ENCODE measurements at places on chromosomes 3 and 15.

DNA sequence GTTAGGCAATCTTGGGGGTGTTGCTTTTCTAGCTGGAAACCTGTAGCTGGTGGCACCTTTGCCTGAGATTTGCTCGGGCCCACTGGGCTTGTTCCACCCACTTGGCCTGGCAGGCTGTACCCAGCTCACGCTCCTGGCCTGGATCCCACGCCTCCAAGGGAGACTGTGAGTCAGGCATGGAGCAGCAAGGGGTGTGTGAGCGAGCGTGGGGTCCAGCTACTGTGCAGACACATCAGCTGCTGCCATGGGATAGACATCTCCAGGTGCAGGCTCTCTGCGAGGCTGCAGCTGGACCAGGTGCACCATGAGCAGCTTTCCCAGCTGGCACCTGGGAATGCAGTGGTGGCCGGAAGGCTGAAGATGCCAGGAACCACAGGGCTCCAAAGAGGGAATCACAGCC, 36.0 kb downstream of the NR1D2 start:
- DNase-seq, result no peak

DNA sequence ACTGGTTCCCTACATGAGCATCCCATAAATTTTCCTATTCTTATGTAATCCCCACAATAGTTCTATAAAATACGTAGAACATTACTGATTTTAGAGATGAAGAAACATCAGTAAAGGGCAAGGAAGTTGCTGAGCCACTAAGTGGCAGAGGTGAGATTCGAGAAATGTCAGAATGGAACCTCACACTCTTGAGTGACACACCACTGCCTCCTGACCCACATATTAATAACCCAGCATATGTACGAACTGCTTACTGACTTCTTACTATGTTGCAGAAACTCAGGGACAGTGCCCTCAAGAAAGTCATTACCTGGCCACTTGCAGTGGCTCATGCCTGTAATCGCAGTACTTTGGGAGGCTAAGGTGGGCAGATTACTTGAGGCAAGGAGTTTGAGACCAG, 1022.4 kb downstream of the FHIT start:
- no peak for DNase-seq

GRCh38 chr3:116440196-116440595, 5.1 kb downstream of the LSAMP start:
- DNase-seq, result no peak

DNA sequence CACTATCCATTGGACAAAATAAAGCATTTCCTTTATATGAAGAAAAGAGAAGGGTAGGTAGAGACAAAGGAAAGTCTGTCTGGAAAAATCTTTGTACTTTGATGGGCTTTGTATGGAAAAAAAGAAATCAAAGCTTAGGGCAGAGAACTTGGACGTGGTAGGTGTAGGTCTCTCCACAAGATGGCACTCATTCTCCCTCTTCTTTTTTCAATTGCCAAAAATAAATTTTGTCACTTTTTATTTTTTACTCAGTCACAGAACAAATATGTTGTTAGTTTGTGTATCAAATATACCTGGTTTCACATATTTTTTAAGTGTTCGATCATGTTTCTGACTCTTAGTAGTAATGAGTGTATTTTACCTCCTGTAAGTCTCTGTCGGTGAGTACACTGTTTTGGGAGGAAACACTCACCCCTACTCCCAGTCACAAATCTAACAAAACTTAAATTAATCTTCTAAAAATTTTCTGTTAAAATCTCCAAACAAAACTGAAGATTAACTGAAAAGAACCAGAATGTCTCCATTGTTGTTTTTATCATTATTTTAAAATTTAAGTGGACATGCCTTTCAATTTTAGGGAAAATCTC, 415.8 kb upstream of the GOLIM4 start:
- no peak for DNase-seq

DNA sequence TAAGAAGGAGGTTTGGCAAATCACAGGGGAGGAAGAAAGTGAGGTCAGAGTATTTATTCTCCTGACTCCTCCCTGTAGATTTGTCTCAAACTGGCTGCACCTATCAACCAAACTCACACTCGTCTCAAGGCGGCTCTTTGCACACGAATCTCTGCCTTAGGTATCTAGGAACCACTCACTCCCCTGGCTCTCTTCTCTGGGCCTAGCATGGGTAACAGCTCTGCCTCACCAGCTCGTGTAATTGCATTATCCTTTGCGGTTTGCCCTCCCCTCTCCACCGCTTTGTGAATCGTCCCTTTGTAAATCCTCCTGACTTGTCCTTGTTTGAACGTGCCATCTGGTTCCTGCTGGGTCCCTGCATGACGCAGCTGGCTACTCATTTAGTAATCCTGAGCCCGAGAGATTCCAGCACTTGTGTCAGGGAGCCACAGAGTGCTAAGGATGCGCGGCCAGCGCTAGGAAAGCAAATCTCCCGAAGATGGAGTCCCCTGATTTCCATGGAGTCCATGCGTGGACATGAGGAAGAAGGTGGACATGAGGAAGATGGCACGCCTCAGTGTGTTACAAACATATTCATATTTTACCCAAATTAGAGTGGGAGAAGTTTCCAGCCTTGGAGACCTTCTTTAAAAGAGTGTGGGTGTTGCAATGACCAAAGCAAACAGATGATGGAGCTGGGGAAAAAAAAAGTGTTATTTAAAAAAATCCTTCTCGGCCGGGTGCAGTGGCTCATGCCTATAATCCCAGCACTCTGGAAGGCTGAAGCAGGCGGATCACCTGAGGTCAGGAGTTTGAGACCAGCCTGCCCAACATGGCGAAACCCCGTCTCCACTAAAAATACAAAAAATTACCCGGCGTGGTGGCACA, 26.7 kb downstream of the NRROS start:
- no peak for DNase-seq

DNA sequence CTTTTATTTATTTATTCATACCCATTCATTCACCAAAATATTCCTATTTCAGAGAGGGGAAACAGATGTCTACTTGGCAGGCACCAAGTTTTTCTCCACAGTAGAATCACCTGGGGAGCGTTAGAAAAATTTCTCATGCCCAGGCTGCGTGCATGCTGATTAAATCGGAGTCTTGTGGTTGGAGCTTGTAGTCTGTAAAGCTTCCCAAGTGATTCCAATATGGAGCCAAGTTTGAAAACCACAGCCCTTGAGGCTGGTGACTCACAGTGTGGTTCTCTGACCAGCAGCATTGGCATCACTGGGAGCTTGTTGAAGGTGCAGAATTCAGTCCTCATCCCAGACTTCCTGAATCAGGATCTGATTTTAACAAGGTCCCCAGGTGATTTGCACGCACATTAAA, 49.7 kb downstream of the PDHB start:
- DNase-seq, result no peak

- DNase-seq, result no peak
Observed at GRCh38 chr15:89835176-89835564, 20.5 kb upstream of the ANPEP start.

DNA sequence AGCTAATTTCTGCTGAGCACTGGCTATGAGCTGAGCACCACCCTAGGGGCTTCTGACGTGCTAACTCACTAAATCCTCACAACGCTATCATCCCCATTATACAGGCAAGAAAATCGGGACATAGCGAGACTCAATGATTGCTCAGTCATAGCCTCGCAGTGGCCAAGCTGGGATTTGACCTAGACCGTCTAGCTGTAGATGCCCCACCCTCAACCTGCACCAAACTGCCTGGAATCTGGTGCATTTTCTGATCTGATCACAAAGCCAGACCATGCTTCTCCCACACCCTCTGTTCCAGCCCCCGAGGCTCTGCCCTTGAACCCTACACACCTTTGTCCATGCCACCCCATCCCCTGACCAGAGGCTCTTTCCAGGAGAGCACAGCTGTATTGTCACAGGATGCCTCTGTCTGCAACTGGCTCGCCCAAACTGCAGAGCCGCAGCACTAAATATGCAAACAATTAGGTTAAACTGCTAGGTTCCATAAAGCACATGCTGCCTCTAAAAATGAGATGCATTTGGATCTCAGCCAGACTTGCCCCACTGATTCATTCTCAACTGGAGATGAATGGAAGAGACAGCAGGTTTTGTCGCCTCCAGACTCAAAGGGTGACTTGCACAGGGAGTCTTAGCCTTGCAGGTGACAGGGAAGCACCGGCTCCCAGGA, 95.2 kb downstream of the NUP210 start:
- no peak for DNase-seq

GRCh38 chr15:95887666-95888390, 442.7 kb upstream of the NR2F2 start:
- no peak for DNase-seq

- no peak for DNase-seq
Observed at GRCh38 chr3:125059488-125060245, 3.9 kb upstream of the HEG1 start.

- no peak for DNase-seq
Observed at GRCh38 chr3:95506174-95506573, 1308.2 kb upstream of the EPHA6 start.

DNA sequence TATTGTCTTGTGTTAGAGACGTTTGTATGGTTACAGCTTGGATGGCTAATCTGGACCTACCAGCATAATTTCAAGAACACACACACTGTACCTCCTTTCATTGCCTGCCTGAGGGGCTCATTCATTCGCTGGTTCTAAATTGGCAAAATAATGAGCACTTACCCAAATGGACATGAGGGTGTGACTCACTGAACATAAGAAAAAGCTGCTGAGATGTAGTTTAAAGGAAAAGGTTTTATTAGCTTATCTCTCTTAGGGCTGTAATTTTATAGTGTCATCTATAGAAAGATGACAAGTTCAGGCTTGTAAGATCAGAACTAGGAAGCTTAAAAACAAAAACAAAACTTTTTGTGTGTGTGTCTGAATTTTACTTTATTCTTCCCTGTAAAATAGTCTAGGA, 120.7 kb upstream of the WNT7A start:
- DNase-seq, result no peak

- DNase-seq, result no peak
Observed at GRCh38 chr3:46695962-46696894, 2.7 kb upstream of the ALS2CL start.

DNA sequence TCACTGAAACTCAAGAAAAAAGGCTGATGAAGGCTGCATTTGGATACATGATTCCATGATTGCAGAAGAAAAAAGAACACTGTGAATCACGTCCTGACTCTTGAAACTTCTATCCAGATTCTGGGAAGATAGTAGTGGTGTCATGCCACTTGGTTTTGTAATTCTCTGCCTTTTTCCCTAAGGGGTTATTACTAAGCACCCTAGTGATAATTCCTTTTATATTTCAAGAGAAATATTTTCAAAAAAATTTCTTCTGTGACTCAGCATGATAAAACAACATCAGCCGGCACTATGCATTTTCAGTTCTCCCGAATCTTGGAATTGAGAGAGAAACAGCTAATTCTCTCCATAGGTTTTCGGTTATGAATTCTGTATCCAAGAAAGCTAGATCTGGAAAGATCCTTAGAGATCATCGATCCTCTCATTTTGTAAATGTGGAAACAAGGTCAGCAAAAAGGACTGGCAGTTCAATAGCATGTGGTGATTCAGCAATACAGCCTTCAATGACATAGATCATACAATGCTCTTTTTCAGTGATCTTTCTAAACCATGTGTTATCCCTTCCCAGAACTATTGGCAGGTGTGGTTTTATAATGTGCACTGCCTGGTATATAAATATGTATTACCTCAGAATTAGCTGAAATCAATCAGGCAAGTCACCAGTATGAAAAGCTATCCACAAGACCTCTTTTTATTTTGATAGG, 42.6 kb upstream of the TP63 start:
- no peak for DNase-seq

DNA sequence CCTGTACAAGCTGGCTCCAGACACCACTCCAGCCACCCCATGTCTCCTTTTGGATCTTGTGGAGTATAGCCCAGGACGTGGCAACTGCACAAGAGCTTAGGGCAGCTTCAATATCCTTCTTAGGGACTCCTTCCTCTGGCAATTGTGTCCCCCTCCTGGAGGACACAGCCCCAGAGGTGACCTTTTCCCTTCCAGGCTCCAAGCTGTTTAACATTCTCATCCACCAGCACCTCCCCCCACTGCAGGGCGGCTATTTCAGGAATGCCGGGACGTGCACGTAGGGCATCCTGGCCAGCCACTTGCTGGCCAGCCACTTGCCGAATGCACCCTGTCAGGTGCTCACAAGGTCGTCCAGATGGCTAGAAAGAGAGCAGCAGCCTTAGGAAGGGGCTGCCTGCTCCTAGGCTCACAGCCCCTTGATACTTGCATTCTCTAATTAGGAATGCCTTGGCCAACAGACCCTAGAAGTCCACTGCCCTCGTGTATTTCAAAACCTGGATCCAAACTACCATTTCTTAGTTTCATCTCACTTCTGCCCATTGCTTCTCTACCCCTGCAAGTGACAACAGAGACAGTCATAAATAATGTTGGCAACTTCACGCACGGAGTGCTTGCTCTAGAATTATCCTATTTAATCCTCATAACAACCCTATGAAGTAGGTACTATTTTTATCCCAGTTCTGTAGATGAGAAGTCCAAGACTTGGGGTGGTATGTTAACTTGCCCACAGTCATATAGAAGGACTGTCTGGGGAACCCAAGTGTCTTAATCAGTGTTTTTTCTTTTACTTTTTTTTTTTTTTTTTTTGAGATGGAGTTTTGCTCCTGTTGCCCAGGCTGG, 24.5 kb upstream of the IDH2 start:
- DNase-seq, result no peak

DNA sequence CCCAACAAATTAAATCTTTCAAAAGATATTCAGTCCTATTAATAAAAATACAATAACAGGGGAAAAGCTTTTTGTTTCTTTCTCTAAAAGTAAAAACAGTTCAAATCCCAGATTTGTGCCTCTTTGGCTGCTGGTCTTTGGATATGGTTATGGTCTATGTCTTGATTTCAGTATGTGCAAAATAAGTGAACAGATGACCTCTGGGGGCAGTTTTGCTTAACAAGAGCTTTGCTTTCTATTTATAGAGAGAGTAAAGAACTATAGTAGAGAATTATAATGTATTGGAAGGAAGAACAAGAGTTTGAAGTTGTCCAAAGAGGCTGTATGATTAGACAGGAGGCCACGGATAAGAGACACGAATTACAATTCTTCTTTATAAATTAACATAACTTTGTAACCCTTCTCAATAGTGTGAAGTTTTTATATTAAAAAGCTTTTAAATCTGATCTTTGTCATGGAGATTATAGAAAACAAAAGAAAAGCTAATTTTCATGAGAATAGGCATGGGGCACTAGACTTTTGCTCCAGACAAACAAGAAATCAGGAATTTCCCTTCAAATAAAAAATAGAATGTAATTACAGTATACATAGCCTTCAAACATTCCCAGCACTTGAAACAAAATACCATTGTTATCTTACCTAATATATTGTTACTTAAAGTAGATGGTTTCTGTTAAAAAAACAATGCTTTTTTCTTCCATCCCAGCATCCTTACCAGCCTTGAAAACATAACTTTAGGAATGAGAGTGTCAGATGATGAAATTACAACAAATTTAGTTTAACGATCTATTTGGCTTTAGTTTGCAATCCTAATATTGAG, 432.7 kb upstream of the ARHGEF26 start:
- no peak for DNase-seq

DNA sequence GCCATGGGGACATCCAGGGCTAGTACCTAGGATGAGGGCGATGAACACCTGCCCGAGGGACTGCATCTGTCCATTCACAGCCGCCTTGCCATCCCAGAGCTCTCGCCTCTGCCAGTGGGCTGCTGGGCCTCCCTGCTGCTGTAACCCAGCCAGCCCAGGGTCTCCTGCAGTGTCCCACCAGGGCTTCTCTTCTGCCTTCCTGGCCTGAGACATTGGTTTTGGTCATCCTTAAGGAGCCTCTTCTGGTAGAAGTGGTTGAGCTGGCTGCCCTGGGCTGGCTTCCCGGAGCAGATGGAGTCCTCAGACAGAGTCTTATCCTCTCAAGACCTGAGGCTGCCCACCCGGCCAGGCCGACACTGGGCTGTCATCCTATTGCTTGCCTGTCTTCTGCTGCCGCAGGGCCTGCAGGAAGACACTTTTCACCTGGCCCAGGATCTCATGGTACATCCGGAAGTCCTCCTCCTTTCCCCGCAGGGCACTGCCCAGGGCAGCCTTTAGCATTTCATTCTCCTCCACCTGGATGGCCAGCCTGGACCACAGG, 6.1 kb upstream of the HHATL start:
- DNase-seq, result no peak

Data from T follicular helper cell (primary cell).